ENCODE measurements at places on chromosomes 1 and 21. TPM values are rescaled to one million over a fixed set of nuclear protein-coding genes. Genes with fewer than 3 reads are reported as not detected.

Gene PGLYRP3
- 0.34 TPM for total RNA-seq

Gene LRRN2
- total RNA-seq: not detected

Gene LCE1D
- not detected for total RNA-seq

Gene PTGS2
- 43.9 TPM for total RNA-seq

Gene PLA2G2C
- not detected for total RNA-seq

Gene OR2L3
- total RNA-seq: not detected

Gene CIART
- total RNA-seq: 4.4 TPM

Gene PPIAL4G
- not detected for total RNA-seq

Gene SELP
- total RNA-seq: not detected

Gene SPRR1A
- total RNA-seq: not detected

Gene QSOX1
- 102 TPM for total RNA-seq

Gene RGS13
- total RNA-seq: not detected

Gene FAM177B
- not detected for total RNA-seq

Data from hair follicular keratinocyte (primary cell).